ENCODE measurements at places on chromosomes 2 and 18.

- peak; percentile 47 for DNase-seq
Observed at GRCh38 chr2:179218848-179219594, 45.6 kb downstream of the SESTD1 start.

GRCh38 chr2:239726631-239727181 lies 298.4 kb downstream of the NDUFA10 start:
- DNase-seq, result no peak

GRCh38 chr2:202017940-202018339 lies 15.7 kb upstream of the FZD7 start:
- no peak for DNase-seq

- DNase-seq, result no peak
Observed at GRCh38 chr2:205827809-205828365, 145.6 kb downstream of the NRP2 start.

- no peak for DNase-seq
Observed at GRCh38 chr18:58195278-58195765, 151.3 kb downstream of the NEDD4L start.

DNA sequence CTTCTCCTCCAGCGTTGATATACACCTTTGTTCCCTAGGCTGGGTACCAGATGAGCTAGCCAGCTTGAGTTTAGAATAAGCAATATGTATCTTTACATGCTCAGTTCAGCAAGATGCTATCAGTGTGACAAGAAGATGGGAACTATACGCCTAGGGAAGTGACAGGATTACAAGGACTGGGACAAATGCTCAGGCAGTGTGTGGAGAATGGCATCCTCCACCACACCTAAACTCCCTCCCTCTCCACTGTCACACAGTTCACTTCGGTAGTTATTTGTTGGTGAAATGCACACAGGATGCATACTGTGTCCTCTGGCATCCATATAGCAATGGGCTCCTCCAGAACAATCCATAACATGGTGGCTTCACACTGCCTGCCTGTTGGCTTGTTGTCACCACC lies 7.7 kb downstream of the STAT1 start:
- no peak for DNase-seq

GRCh38 chr2:181784556-181784955 lies 104.2 kb upstream of the NEUROD1 start:
- no peak for DNase-seq

GRCh38 chr2:69163109-69163508 lies 150.1 kb downstream of the ANTXR1 start:
- DNase-seq, result no peak

DNA sequence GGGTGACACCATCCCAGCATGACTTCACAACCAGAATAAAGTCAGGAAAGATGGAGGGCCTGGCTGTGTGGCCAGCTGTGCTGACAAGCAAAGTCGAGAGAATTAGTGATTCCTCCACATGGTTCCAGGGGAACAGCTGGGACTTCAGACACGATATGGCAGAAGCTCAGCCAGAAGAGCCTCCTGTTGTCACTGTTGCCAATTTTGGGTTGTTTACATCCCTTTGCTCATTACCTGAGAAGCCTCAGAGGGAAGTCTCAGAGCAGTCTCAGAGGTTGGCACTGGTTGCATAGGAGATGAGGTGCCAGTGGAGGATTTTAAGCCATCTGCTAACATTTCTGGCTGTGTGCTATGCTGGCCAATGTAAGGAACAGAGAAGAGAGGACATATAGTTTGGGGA lies 16.0 kb downstream of the LINC00305 start:
- DNase-seq, result no peak

DNA sequence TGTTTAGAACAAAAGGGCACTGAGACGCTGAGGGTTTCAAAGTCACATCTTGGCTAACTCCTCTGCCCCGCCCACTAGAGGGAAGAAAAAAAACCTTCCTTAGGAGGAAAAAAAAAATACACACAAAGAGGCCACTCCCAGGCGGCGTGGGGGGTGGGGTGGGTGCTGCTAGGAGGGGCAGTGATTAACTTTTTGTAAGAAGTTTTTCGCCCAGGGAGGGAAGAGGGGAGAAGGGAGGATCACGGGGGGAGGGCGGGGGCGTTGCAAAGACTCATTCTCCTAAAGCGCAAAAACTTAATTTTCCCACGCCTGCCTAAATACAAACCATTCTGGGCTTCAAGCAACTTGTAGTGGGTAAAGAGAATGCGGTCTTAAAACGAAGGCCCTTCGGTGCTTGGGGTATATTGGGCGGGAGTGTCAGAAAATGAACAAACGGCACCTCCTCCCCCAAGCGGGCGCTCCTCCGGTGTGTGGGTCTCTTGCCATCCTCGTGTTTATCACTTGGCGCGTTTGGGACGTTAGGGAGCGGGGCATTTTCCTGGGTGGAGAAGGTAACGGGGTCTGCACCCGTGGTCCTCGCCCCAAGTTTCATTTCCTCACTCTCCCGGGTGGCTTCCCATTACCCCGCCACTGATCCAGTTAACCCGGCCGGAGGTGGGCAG lies 1.7 kb downstream of the CXCR4 start:
- no peak for DNase-seq

GRCh38 chr2:160459538-160460332 lies 33.9 kb downstream of the RBMS1 start:
- no peak for DNase-seq

- DNase-seq, result no peak
Observed at GRCh38 chr2:116450990-116451389, 1363.5 kb upstream of the DDX18 start.

GRCh38 chr2:33069894-33070651 lies 123.3 kb downstream of the LTBP1 start:
- no peak for DNase-seq

- no peak for DNase-seq
Observed at GRCh38 chr18:38688416-38688815, 1122.8 kb upstream of the CELF4 start.

DNA sequence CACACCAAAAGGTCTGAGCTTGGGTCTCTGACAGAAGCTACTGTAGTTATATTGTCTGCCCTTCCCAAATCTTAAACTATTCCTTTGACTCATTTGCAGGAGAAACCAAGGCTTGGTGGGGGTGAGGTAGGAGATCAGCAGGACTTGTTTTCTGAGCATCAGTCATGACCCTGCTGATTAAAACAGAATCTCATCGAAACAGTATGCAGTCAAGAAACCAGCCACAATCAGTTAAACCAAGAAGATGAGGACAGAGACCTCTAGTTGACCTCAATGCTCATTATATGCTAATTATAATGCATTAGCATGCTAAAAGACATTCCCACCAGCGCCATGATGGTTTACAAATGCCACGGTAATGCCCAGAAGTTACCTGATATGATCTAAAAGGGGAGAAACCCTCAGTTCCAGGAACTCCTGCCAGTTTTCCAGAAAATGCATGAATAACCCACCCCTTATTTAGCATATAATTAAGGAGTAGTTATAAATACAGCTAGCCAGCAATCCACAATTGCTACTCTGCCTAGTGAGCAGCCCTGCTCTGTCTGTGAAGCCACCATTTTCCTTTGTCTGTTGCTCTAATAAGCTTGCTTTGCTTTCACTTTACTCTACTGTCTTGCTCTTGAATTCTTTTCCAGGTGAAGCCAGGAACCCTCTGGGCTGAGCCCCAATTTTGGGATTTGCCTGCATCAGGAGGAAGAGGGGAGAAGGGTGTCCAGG lies 26.7 kb downstream of the DSC3 start:
- no peak for DNase-seq

GRCh38 chr18:8696749-8697211 lies 8.6 kb upstream of the MTCL1 start:
- peak; percentile 12 for DNase-seq

- DNase-seq, result no peak
Observed at GRCh38 chr2:217868911-217869334, 133.9 kb downstream of the TNS1 start.

- DNase-seq, result no peak
Observed at GRCh38 chr2:109374548-109375130, 239.1 kb downstream of the SEPTIN10 start.

- DNase-seq, result no peak
Observed at GRCh38 chr2:200461846-200462710, 47.8 kb downstream of the KCTD18 start.

- DNase-seq, result no peak
Observed at GRCh38 chr18:58172031-58172430, 128.0 kb downstream of the NEDD4L start.

- no peak for DNase-seq
Observed at GRCh38 chr18:52995875-52996274, 655.9 kb downstream of the DCC start.

- DNase-seq, result no peak
Observed at GRCh38 chr18:35581898-35582641, 530 bp downstream of the GALNT1 start.

DNA sequence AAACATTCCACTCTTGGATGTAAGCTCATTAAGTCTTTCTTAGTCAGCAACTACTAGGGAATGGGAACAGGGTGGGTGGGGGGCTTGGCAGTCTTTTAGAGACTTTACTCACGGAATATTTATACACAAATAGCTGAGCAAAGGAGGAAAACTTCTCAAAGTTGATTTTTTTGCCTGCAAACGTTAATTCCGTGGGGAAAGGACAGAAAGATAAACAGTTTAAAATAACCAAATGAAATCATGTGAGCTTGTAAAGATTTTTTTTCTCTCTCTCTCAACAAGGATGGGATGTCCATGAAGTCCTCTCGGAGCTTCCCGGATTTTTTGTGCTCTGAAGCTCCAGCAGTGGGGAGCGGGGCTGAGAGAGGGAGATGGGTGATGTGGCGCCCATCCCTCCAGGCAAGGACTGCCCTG lies 32.2 kb upstream of the MAT2A start:
- DNase-seq, result no peak

- DNase-seq, result peak; percentile 52
Observed at GRCh38 chr2:20378891-20379519, 28.4 kb upstream of the PUM2 start.
